Hematopoietic multipotent progenitor cell (in vitro differentiated cells): ENCODE measurements at places on chromosomes 12 and 14. TPM values are rescaled to one million over a fixed set of nuclear protein-coding genes. Genes with fewer than 3 reads are reported as not detected.

The IL31 gene
- not detected for total RNA-seq

The APEX1 gene
- total RNA-seq = 253 TPM

The TEX22 gene
- total RNA-seq = 1.1 TPM

The ACTN1 gene
- 62.5 TPM for total RNA-seq

The CD69 gene
- total RNA-seq = 545 TPM

The HOTAIR gene
- total RNA-seq = not detected

The DLK1 gene
- total RNA-seq = 0.27 TPM

The RPGRIP1 gene
- under 0.01 TPM for total RNA-seq

The ZDHHC22 gene
- not detected for total RNA-seq

The ASB2 gene
- 1.1 TPM for total RNA-seq

The FAM181A gene
- not detected for total RNA-seq

The UNC79 gene
- under 0.01 TPM for total RNA-seq

The FLRT2 gene
- total RNA-seq = under 0.01 TPM

The TCL1B gene
- not detected for total RNA-seq

The FOXG1 gene
- not detected for total RNA-seq

The MORN3 gene
- 0.54 TPM for total RNA-seq

The SLC39A2 gene
- total RNA-seq = not detected

The MANSC4 gene
- under 0.01 TPM for total RNA-seq

The ARG2 gene
- total RNA-seq = 28.0 TPM

The FGD6 gene
- total RNA-seq = 0.27 TPM

The SERPINA10 gene
- not detected for total RNA-seq

The SERPINA12 gene
- not detected for total RNA-seq

The PKP2 gene
- 5.9 TPM for total RNA-seq

The TRHDE gene
- total RNA-seq = under 0.01 TPM

The PZP gene
- not detected for total RNA-seq

The C12orf54 gene
- 0.27 TPM for total RNA-seq

The ESPL1 gene
- total RNA-seq = 1.3 TPM

The CIROP gene
- not detected for total RNA-seq

The BEGAIN gene
- total RNA-seq = 0.81 TPM

The RESF1 gene
- total RNA-seq = 12.9 TPM

The CNTN1 gene
- 0.54 TPM for total RNA-seq

The CD9 gene
- total RNA-seq = 70.0 TPM

The DNM1L gene
- 36.4 TPM for total RNA-seq

The KRT8 gene
- total RNA-seq = 7.3 TPM

The EXOC5 gene
- 14.0 TPM for total RNA-seq

The TMEM121 gene
- total RNA-seq = 46.3 TPM

The NKX2-8 gene
- total RNA-seq = under 0.01 TPM

The ZNF385A gene
- 4.6 TPM for total RNA-seq

The DIP2B gene
- total RNA-seq = 32.6 TPM

The CDK17 gene
- 33.9 TPM for total RNA-seq

The BMP4 gene
- 0.27 TPM for total RNA-seq

The PTGER2 gene
- total RNA-seq = 43.6 TPM

The KRT86 gene
- under 0.01 TPM for total RNA-seq

The GPR132 gene
- 13.5 TPM for total RNA-seq

The BATF gene
- 24.2 TPM for total RNA-seq

The VWF gene
- 13.5 TPM for total RNA-seq

The B4GALNT3 gene
- under 0.01 TPM for total RNA-seq

The TAS2R13 gene
- 1.3 TPM for total RNA-seq

The CATSPERB gene
- under 0.01 TPM for total RNA-seq

The TUNAR gene
- total RNA-seq = not detected

The BBOF1 gene
- total RNA-seq = 1.6 TPM

The ACOT4 gene
- total RNA-seq = 1.3 TPM
